ENCODE measurements at places on chromosomes 3 and 15. TPM values are rescaled to one million over a fixed set of nuclear protein-coding genes. Genes with fewer than 3 reads are reported as not detected.

- no peak for DNase-seq
These were observed 323.0 kb upstream of the UMPS start for GRCh38 chr3:124407260-124407659.

DNA sequence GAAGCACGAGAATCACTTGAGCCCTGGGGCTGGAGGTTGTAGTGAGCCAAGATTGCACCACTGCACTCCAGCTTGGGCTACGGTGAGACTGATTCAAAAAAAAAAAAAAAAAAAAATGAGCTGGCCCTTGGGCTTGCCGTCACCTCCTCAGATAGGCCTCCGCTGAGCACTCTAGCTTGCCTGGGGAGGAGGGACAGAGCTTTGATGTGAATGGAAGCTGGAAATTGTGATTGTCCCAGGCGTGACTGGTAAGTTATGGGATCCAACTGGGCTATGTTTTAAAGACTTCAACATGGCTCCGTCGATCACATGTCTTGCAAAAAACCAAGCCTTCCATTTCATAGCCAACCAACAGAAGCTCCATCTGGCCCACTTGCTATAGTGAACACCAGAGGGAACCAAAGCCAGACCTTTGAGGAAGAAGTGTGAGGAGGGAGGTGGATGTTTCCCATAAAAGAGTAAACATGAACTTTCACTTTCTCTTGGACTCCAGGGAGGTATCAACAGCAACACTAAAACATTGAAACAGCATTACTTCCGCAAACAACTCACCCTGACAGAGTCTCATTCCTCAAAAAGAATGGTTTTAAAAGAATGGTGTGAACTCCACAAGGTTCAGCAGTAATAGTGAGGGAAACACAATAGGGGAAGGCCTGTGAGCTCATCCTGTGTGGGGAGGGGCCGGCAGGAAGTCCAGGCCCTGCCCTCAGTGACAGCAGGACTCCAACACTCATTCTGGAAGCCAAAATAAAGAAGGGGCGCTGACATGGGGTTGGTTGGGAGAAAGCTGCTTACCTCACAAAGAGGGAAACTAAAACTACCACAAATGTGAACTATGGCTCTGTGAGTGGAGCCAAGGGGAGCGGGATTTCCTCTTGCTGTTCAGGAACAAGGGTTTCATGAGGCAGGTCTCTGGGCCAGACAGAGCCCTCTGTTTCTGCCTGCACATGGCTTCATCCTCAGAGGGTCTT lies 59.2 kb upstream of the IL12A start:
- peak; percentile 21 for DNase-seq

DNA sequence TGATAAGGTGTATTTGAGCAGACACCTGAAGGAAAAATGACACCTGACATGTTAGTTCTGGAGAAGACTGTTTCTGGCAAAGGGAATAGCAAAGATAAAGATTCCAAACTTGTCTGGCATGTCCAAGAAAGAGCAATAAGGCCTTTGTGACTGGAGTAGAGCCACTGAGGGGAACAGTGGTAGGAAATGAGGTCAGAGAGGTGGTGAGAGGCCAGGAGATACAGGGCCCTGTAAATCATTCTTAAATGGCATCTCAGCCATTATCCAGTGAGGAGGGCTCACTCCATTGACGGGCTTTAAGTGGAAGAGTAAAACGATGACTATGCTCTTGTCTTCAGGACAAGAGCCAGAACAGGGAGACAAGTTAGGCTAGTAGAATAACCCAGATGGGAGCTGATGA lies 4.5 kb downstream of the SLC49A4 start:
- DNase-seq = no peak

GRCh38 chr15:79957741-79958140 lies 13.3 kb downstream of the BCL2A1 start:
- DNase-seq = no peak

DNA sequence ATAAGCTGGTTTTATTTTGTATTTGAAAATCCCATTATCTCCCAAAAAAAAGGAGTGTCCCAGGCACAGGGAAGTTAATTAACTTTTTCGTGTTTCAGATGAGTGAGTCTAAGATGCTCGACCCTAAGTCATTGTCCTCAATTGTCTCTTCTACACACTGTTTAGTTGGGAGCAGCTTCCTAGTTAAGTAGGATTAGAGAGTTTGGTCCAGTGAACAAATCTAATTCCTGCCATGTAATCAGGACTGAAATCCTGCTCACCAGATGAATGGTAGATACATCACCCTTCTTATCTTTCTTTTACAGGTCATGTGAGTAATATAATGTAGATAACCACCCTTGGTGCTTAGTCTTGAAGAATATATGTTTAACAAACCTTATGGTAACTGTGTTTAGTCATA lies 228.9 kb upstream of the MANF start:
- DNase-seq = no peak

- DNase-seq = no peak
These were observed 1218.9 kb downstream of the ROBO2 start for GRCh38 chr3:78258798-78259197.

- DNase-seq = no peak
These were observed 890.9 kb upstream of the CFAP20DC start for GRCh38 chr3:59940718-59941117.

GRCh38 chr3:169158379-169158778 lies 505.1 kb downstream of the MECOM start:
- no peak for DNase-seq

GRCh38 chr15:43376017-43376705 lies 5.3 kb downstream of the TUBGCP4 start:
- DNase-seq = peak; percentile 57

- DNase-seq = no peak
These were observed 9.9 kb upstream of the ETFA start for GRCh38 chr15:76321171-76321570.

The TMEM108 gene
- not detected for total RNA-seq

- DNase-seq = no peak
These were observed 3.0 kb downstream of the DLL4 start for GRCh38 chr15:40932156-40932555.

The TMCO5A gene
- total RNA-seq = not detected

GRCh38 chr3:171944118-171945016 lies 95.0 kb upstream of the FNDC3B start:
- DNase-seq = no peak

DNA sequence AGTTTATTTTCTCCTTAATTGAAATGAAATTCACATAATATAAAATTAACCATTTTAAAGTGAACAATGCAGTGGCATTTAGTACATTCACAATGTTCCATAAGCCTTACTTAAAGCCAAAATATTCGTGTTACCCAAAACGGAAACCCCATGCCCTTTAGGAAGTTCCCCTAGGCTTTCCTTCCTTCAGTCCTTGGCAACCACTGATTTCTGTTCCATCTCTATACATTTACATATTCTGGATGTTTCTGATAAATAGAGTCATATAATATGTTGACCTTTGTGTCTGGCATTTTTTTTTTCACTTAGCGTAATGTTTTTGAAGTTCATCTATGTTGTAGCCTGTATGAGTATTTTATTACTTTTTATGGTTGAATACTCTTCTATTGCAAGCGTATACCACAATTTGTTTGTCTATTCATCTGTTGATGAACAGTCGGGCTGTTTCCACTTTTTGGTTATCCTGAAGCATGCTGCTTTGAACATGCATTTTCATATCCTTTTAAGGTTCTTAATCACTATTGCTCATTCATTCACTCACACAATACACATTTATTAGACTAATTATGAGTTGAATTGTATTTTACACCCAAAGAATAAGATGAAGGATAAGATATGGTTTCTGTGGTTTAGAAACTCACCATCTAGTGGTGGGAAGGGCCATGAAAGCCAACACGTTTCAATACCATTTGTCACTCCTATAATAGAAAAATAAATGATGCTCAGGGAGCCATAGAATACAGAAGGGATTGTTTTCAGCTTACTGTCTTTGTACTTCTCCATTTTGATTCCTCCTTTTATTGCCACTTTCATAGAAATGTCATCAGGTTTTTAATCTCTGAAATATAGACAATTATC lies 408.2 kb upstream of the CBLB start:
- no peak for DNase-seq

The CASR gene
- 0.05 TPM for total RNA-seq

The SCG5 gene
- total RNA-seq = 0.91 TPM

DNA sequence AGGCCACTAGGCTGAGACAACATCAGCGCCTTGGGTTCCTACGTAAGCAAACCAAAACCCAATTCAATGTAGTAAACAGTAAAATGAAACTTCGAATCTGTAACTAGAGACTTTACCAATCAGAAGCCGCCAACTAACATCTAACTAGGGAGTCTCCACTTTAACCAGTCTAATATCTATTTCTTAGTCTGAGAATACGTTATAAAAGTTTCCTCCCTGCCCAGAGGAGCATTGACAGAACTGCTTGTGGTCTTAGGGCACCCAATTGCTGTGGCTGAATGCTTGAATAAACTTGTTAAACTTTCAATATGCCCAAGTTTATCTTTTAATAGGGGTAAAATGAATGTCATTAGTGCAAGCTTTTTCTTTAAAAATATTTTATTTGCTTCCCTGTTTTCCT lies 4.3 kb downstream of the CP start:
- DNase-seq = no peak

The CHSY1 gene
- total RNA-seq = 31.5 TPM

The IMPG2 gene
- 0.12 TPM for total RNA-seq

DNA sequence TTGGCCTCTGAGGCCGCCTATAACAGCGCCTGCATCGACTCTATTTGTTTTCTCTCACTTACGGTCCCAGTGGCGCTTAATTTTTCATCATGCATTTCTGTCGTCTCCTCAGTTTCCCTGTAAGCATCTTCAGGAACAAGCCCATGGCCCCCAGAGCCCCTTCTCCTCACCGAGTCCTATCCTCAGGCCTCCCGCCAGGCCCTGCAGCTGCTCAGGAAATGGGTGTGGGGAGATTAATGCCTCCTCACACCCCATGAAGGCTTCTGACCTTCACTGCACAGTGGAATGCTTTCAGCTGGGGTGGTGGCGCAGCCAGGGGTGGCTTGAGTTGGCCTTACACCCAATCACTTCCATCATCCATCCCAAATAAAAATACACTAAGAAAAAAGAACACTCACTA lies 260.4 kb downstream of the FAM43A start:
- DNase-seq = no peak

- no peak for DNase-seq
These were observed 12.5 kb downstream of the MRPS25 start for GRCh38 chr3:15052335-15053242.

DNA sequence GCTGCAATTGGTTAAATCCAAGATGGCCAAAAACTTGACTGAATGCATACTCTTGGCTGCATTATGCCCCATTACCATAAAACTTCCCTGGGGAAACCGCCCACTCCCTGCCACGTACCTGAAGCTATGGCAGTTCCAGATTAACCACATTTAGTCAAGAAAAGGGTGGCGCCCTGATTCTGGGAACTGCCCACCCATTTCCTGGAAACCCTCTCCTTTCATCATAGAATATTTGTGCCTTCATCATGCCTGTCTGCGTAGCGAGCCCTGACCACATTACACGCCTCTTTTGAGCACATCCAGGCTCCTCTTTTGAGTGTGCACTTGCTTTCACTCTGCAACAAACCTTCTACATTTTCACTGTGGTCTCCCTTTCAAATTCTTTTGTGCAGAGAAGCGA lies 5.2 kb downstream of the LINS1 start:
- DNase-seq = peak; percentile 96

The TRIP4 gene
- total RNA-seq = 19.6 TPM

GRCh38 chr3:77247061-77247460 lies 207.2 kb downstream of the ROBO2 start:
- DNase-seq = no peak

GRCh38 chr3:154011036-154011435 lies 110.2 kb upstream of the ARHGEF26 start:
- no peak for DNase-seq

The GP9 gene
- total RNA-seq = not detected

DNA sequence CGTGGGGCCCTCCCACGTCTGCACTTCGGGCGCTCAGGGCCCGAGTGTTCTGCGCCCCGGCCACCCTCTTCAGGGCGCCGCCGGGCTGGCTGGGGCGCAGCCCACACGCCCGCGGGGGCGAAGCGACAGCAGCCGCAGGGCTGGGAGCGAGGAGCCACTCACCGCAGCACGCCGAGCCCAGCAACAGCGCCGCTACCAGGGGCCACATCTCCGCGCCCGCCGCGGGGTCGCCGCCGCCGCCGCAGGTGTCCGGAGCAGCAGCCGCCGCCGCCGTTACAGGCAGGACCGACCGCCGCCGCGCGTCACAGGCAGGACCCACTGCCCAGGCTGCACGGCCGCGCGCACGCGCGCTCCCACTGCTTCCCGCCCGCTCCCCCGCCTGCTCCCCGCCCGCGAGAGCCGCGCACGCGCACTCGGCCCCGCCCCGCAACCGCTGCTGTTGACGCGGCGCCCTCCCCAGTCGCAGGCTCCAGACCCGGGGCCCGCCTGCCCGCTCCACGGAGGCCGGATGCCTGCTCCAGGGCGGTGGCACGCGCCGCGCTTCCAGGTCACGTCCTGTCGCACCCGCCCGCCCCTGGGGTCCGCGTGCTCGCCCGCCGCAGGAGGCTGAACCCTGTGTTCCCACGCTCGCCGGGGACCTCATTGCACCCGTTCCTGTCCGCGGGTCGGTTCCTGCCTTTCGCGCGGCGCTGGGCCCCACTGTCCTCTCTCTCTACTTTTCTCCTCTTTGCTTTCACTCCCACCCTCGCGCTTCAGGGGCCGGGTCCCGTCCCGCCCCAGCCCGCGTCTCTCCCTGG lies at the start of gene CD47:
CD47 (minus strand) TSS at position 331 of the 797 bp plus-strand sequence; CDS start at position 208, 123 bp downstream.
- peak; percentile 97 for DNase-seq

DNA sequence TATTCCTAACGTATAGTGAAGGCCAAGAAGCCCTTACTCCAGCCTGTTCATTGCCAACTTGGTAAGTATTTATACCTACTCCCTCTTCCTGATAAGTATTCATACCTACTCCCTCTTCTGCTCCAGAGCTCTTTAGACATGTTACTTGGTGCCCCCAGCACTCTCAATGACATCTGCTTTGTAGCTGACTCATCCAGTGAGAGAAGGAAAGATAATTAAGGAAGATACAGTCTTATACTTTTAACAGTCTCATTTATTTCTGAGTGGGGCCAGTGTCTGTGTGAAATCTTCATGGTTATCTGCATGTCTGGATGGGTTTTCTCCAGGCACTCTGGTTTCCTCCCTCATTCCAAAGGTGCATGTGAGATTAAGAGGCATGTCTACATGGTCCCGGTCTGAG lies 698.7 kb downstream of the FHIT start:
- no peak for DNase-seq

All from activated CD4-positive, alpha-beta T cell treated with anti-CD3 and anti-CD28 coated beads for 36 hours (primary cell).